Panc1 (cell line): ENCODE measurements at places on chromosomes 16 and 17.
A peak's percentile ranks its signal among the peaks of the same experiment; 100 is the strongest.

DNA sequence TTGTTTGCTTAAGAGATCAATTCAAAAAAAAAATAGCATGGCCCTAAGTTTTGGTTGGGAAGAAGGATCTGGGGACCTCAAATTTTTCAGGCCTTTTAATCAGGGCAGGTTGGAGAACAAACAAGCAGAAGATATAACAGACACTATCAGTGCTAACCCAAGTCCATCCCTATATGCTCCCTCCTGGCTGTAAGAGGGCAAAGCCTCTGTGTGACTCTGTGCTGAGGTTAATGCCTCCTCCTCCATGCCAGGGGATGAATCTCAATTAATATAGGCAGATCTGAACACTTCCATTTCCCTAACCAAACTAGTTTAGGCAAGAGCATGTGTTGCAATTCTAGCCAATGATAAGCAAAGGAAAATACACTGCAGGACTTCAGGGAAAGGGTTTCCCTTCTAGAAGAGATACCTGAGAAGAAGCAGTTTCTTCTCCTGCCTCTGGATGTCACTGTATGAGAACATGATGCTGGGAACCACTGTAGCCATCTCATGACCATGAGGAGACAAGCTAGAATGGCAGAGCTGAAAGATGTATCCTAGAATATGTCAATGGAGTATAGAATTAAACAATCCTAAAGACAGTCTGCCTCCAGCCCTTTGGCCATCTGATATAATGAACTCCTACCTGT, 76.0 kb downstream of the CHD9NB start:
- no peak for DNase-seq

GRCh38 chr16:51756447-51757123, 605.5 kb upstream of the SALL1 start:
- DNase-seq, result no peak

DNA sequence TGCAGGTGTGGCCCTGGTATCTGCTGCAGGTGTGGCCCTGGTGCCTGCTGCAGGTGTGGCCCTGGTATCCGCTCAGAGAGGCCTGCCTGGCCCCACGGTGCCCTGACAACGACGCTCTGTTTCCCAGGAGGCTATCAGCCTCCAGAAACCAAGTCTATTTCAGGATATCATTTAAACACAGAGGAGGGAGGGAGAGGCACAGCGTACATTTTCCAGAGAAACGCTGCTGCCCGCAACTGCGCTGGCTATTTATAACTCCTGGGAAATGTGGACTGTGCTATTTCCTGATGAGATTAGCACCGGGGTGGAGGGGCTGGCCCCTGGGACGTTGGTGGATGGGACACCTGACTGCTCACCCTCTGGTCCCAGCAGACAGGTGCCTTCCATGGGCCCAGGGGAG, 22.5 kb downstream of the TIMM22 start:
- DNase-seq, result no peak

- peak; percentile 43 for DNase-seq
Observed at GRCh38 chr17:7177191-7177953, 1.8 kb downstream of the ASGR1 start.

- no peak for DNase-seq
Observed at GRCh38 chr16:63287401-63287800, 1251.2 kb upstream of the CDH8 start.

DNA sequence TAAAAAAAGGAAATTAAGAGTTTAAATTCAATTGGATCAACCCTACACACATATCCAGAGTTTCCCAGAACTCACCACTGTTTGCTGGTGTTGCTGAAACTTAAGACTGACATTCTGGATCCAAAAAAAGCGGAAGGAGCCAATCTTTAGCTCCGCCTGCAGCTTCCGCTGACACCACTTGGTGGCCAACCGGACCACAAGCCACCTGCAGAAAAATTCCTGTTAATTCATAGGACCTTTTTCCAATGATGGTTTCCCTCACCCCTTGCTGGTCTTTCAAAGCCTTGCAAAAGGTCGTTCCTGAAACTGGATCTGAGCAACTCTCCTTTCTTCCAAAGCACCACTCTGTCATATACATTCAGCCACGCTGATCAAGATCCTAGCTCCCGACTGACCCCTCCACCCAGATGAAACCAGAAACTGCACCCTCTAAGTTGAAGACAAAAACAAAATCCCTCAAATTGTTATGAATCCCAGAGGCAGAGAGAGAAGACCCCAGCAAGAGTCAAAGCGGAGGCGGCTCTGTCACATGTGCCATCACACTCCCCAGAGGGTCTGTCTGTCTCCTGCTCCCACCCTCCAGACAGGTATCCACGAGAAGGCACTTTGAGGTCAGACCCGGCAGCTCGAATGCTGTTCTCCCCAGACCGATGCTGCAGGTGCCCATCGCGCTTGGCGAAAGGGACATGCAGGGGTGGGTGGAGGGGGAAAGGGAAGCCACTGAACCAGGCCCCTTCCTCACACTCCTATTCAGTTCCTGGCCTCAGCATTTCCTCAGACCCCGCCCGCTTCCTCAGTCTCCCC, 773 bp downstream of the BLTP2 start:
- DNase-seq, result no peak

DNA sequence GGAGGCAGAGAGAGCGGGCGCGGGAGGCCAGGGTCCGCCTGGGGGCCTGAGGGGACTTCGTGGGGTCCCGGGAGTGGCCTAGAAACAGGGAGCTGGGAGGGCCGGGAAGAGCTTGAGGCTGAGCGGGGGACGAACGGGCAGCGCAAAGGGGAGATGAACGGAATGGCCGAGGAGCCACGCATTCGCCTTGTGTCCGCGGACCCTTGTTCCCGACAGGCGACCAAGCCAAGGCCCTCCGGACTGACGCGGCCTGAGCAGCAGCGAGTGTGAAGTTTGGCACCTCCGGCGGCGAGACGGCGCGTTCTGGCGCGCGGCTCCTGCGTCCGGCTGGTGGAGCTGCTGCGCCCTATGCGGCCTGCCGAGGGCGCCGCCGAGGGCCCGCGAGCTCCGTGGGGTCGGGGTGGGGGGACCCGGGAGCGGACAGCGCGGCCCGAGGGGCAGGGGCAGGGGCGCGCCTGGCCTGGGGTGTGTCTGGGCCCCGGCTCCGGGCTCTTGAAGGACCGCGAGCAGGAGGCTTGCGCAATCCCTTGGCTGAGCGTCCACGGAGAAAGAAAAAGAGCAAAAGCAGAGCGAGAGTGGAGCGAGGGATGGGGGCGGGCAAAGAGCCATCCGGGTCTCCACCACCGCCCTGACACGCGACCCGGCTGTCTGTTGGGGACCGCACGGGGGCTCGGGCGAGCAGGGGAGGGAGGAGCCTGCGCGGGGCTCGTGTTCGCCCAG, 1.2 kb upstream of the CBX4 start:
- DNase-seq, result no peak

GRCh38 chr17:54426296-54426886, 474.3 kb upstream of the TOM1L1 start:
- no peak for DNase-seq

DNA sequence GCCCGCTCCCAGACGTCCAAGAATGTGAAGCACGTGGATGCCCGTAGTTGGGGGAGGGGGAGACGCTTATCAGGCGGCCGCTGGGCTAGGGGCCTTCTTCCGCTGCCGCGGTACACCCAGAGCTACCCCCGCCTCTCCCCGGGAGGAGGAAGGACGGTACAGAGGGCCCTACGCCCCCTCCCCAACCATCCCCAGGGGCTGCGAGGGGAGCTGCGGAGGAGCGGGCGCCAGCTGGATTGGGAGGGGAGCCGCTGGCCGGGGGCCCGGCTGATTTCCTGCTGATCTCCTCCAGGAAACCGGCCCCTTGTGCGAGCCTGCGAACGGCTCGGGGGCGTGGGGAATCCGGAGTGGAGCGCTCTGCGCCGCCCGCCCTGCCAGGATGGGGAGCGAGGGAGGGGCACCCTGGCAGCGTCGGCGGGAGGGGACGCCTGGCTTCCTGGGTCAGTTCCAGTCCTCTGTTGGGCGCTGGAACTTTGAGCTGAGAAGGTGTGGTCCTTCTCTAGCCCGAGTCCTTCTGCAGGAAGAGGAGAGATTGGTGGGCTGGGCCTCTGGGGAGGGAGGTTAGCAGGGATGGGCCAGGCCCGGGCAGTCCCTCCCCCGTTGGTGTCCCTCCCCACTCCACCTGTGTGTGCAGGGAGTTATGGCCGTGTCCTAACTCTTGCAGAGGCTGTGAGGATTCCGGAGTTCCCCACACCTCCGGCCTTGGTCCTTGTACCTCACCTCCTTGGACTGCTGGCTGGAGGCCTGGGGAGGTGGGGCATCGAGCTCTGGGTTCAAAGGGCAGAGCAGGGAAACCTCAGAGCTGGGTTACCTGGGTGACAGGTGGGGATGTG, 19.2 kb downstream of the GJD3 start:
- DNase-seq, result no peak

DNA sequence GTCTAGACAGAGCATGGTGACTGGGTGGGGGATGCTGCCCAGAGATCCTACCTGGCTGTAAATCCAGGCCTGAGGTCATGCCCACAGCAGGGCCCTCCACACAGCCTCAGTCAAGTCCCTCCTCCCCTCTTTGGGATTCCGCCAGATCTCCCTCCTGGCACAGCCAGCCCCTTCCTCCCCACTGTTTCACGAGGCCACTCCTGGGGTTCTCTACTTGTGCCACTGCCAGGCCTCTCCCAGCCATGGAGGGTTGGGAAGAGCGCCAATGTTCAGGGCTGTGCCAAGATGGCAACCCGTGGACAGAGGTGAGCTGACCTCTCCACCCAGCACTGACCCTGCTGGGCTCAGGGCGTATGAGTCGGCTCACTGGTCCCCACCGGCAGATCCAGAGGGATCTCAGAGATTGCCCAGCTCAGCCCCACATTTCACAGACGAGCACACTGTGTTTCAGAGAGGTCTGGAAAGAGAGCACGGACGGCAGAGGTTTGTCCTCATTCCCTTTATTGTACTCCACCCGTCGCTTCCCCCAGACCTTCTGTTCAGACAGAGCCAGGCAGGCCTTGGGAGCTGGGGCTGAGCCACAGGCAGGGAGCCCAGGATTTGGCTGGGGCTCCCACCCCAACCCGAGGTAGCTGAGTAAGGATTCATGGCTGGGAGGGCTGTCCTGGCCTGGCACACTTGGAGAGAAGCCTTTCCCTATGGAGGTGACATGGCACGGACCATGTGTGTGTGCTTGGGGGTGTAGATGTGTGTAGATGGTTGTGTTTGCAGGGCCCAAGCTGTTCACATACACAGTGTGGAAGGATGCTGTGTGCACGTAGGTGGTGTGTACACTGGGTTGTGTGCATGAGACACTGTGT, 3.5 kb upstream of the CAMKK1 start:
- DNase-seq, result no peak

- DNase-seq, result no peak
Observed at GRCh38 chr16:56204816-56205215, 13.5 kb downstream of the GNAO1 start.

GRCh38 chr17:72468841-72469240, 348.0 kb downstream of the SOX9 start:
- no peak for DNase-seq

- no peak for DNase-seq
Observed at GRCh38 chr17:79369532-79369931, 241.3 kb downstream of the RBFOX3 start.

DNA sequence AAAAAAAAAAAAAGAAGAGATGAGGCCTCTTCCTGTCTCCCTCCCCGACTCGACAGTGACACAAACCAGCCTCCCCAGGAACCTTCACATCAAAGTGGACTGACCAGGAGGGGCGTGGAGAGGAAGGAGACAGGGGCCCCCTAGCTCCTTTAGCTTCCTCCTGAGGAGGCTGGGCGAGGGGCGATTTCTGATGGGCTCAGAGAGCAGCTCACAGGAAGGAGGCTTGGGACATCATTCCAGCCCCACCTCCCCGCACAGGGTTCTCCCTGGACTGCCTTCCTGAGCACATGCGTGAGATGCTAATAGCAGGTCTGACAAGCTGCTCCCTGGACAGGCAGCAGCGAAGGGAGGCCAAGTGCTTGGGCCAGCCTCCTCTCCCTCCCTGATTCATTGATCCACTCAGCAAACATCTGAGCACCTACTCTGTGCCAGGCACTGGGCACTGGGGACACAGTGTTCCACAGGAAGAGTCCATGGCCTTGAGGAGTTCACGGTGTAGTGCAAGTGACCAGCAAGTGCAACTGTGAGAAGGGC, 14.4 kb upstream of the DOK4 start:
- DNase-seq, result no peak

GRCh38 chr17:64706224-64707049, 44.3 kb upstream of the SMURF2 start:
- no peak for DNase-seq

GRCh38 chr17:57866723-57867122, 16.9 kb upstream of the MRPS23 start:
- no peak for DNase-seq

DNA sequence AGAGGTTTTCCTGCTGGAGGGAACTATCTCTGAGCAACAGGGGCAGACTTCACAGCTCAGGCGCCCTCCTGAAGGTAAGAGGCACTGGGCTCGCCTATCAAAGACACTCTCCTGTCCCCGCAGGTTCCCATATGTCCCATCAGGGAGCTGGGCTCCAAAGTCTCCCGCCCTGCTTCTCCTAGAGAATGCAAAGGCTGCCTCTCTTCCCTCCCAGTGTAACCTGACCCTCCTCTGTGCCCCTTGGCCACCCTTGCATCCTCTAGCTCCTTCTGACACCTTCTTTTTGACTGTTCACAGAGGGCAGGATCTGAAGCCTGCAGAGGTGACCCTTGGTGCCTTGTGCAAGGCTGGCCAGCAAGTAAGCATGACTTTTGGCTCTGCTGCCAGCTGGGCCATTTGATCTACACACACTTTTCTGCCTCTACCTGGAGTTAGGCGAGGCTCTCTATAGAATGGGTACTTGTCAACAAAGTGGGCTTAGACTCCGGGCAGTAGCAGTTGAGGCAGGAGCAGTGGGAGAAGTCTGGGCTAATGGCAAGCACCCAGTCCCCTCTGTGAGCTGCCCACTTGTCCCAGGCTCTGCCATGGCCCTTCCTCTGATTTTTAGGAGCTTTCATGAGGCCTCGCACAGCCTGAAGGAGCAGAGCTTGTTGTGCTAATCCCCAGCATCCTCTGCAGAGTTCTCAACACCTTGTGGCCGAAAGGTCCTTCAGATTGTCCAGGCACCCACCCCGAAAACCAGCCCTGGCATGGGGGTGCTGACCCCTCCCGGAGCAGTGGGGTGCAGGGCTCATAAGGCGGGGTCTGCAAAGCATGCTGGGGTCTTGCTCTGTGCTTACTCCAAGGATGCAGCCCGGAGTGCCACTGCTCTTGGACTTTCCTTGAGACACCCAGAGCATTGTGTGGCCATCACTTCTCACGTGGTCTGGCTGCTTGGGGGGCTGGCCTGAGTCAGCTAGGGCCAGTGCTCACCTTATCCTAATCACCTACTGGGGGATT, 122.9 kb downstream of the METRNL start:
- DNase-seq, result no peak

DNA sequence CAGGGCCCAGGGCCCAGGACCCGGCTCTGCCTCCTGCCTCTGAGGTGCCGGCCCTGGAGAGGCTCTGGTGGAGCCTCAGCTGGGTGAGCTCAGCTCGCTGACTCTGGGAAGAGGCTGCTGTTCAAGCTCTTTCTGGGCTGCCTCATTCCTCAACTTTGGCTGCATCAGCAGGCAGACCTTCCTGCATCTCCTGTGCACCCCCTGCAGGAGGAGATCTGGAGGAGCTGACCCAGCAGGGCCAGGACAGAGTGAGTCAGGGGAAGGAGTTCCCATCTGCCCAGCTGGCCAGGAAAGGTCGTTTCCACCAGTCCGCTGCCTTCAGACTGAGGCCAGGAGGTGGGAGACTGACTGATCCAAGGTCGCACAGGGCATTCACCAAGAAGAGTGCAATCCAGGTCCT, 10.7 kb downstream of the CRHR1 start:
- DNase-seq, result no peak
